ENCODE measurements at places on chromosomes 3 and 15.
A peak's percentile ranks its signal among the peaks of the same experiment; 100 is the strongest.

DNA sequence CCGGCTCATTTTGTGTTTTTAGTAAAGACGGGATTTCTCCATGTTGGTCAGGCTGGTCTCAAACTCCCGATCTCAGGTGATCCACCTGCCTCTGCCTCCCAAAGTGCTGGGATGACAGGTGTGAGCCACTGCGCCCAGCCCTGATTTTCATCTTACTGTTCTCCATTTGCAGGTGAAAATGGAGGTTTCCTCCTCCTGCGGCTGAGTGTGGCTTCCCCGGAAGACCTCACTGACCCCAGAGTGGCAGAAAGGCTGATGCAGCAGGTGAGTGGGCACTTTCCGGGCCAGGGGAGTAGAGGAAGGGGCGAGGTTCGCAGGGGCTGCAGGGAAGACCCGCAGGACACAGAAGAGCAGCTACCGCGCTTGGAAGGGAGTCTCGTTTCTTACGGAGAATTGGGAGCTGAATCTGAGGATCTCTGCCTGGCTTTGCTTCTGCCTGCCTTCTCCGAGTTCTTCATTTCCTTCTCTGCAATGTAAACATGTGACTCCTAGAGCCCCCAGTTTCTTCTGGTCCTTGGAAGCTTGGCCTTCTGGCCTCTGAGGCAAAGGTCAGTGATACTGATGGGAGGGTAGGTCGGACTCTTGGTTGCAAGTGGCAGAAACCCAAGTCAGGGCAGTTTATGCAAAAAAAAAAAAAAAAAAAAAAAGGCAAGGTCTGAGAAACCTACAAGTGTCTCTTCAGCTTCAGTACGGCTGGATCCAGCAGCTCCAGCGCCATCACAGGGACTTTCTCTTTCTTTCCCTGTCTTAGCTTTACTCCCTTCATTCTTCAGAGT is 8.9 kb downstream of the MUC20 start:
- no peak for DNase-seq

DNA sequence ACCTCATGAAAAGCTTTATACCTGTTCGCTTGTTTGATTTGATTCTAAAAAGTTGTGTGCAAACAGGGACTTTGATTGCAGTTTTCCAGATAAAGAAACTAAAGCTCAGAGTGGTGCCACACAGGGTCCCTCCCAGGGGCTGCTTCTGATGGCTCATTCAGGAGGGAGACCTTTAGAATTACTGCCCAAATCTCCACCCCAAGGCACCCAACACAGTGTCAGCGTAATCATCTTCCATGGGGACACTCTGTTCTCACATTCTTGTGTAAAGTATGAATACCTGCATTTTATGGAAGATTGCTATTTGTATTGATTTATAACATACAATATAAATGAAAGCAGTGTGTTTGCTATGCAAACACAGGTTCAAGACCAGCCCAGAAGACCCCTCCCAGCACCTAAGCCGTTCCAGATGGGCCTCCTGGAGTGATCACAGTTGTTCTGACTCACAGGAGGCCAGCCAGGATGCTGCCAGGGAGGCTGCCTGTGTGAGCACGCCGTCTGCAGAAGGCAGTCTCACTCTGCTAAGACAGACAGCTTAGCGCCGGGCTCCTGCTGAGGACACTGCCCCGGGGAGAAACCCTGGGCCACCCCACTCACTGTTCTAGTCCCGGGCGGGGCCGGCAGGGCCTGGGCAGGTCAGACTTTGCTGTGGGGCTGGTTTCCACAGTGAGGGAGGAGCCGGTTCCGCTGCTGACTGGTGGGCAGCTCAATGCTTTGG is 185.6 kb downstream of the FAM43A start:
- peak; percentile 91 for DNase-seq

DNA sequence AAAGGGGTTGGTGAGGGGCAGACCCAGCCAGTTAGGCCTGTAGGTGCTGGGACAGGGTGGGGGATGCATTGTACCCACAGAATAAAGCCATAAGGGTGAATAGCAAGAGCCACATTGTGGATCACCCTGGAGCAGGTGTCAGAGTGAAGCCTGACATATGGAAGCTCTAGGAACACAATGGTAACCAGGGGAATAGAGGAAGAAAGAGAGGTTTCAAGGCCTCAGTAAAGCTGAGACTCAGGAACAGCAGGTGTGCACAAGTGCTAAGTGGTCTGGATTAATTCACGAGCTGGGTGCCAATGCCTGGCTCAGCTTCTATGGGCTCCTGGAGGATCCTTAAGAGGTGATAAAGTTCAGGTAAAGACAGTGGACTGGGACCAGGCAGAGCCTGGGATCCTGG is 323.7 kb upstream of the CTNNB1 start:
- no peak for DNase-seq

- DNase-seq = no peak
Observed at GRCh38 chr3:153704115-153704514, 417.1 kb upstream of the ARHGEF26 start.

DNA sequence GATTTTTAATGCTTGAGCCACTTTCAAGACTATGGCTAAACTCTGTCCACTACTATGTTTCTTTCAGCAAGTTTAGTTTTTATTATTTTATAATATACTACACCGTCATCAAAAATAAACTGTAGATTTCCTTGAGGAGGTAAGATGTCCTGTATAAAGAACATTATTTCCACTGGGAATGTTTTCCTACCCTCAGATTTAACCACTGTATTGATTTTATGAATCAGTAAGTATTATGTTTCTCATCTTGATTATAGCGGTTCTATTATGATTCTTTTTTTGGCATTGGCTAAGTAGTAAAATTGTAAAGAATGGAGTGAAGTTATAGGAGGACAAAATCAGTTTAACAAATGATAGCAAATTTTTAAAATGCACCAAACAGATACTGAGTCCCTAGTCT is 44.4 kb downstream of the ADAM10 start:
- no peak for DNase-seq

DNA sequence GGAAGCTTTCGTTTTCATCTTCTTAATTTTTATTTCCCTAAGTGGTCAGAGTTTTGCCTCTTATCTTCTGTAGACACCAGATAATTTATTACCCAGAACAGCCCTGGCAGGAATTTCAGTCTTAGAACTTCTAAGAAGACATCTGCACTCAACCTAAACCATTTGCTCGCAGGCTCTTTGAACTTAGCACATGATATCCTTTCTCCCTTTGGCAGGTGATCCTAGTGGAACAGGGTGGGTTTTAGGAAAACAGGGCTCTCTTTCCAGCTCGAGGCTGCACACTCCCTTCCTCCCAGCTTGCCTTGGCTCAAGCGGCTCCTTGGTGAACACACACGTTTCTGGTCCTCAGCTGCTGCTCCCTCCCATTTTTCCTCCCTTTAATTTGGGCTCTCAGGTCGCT is 116.5 kb downstream of the THSD4 start:
- no peak for DNase-seq

DNA sequence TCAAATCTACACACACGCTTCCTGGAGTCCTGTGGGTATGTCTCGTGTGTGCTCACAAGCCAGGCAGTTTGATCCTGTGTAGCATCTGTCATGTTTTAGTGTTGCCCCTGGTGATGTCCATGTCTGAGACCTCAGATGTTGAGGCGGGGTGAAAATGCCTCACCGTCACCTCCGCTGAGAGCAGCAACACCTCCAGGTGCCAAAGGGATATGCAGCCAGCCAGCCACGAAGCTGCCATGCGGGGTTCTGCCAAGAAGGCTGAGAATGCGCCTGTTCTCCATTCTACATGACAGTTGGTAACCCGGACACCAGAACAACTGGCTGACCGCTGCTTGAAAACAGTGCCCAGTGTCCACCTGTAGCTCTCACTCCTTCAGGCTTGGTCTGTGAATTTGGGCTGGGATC is 253.8 kb downstream of the TLE3 start:
- no peak for DNase-seq

DNA sequence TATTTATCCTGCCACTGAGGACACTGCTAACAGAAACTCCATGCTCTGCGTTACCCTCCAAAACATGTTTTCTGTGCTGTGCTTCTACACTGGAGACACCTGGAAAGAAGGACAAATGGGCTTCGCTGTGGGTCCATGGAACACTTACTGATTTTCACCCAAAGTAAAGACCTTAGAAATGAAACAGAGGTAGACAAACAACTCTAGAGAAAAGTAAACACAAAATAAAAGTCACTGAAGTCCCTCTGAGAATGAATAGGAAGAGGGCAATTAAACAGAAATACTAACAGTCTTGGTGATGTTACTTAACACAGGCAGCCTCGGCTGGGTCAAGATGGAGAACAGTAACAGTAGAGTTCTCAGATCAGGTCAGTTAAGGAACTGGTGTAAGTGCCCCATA is 6.7 kb upstream of the STIMATE start:
- no peak for DNase-seq

DNA sequence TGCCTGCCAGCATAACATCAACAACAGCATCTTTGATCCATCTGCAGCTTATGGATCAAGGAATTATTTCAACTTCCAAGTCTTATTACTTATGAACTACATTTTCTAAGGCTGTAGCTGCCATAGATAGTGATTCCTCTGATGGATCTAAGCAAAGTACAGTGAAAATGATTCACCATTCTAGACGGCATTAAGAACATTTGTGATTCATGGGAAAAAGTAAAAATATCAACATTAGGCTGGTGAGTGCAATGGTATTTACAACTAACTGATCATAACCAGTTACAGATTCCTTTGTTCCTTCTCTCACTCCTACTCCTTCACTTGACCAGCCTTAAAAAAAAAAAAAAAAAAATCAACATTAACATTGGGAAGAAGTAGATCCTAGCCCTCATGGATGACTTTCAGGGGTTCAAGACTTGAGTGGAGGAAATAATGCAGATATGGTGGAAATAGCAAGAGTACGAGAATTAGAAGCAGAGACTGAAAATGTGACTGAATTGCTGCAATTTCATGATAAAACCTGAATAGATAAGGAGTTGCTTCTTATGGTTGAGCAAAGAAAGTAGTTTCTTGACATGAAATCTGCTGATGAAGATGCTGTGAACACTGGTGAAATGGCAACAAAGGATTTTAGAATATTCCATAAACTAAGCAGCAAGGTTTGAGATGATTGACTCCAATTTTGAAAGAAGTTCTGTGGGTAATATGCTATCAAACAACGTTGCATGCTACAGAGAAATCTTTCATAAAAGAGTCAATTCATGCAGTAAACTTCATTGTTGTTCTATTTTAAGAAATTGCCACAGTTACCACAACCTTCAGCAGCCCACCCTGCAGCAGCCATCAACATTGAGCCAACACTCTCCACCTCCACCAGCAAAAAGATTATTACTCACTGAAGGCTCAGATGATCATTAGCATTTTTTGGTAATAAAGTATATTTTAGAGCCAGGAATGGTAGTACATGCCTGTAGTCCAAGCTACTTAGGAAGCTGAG is 22.8 kb downstream of the SLC12A6 start:
- DNase-seq = no peak

DNA sequence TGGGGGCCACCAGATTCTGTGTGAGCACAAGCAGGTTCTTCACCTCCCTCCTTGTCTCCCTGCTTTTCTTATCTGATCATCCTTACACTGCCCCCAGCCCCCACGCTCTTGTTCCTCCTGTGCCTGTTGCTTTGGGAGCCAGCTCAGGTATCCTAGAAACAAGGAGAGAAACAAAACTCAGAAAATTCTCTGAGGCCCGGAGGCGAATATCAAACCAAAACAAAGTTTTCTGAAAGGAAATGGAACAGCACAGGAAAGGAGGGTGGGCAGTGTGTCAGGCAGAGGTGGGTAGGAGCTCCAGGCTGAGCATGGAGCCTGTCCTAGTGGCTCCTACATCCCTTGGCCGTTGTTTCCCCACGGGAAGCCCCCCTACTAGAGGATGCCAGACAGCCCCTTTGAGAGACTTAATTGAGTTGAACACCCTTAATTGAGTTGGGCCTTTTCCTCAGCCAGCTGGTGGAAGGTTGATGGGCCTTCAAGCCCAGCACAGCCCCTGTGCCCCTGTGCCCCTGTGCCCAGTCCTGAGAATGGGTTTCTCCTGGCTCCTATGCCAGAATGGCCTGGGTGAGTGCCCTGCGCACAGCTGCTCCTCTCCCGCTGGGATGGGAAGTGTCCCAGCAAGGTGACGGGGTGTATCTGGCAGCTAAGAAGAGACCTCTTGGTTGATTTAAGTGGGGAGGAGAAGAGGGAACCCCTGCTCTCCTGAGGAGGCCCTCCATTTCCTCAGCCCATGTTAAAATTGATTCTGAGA is 22.8 kb upstream of the JMJD7 start:
- DNase-seq = no peak

DNA sequence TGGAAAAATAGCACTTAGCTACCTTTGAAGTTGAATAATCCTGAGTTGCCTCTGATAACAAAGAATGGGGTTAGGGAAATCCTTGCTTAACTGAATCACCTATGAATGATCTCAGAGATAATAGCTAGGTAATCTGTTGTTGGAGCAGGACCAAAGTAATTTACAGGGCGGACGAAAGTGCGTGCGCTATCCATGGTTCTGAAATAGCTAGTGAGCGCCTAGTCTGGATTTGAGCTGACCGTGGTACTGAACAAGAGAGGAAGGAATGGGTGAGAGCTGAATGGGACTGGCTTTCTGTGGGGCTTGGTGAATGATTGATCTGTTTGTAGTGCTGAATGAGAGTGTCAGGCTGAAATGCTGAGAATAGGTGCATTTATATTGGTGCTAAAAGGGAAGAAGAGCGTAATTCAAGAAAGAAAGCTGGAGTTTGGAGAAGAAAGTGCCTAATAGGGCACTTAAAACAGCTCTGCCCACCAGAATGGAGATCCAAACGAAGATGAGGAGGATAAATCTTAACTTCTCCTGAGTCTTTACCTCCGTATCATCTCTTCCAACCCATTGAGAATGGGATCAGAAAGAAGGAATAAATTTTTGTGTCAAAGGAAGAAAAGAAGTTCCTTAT is 10.1 kb downstream of the SCN10A start:
- DNase-seq = no peak

DNA sequence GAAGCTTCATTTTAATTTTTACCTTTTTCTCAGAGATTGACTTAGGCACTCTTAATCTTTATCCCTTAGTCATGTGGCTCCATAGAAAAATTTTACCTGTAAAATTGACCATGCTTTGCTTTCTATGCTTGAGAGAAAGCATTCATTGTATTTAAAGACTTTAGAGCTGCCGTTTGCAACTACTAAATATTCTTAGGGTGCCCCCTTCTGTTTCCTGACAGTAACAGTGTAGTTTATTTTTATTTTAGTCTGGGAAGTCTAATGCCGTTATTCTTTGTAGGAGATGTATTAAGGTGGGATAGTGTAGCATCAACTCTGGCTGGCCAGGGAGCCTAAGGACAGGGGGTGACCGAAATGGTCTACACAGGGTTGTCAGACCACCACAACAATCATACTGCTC is 84.5 kb upstream of the SYNPR start:
- DNase-seq = no peak

GRCh38 chr15:80635953-80636352 is 59.2 kb upstream of the ABHD17C start:
- no peak for DNase-seq

GRCh38 chr15:81792646-81793045 is 253.2 kb downstream of the MEX3B start:
- no peak for DNase-seq

- no peak for DNase-seq
Observed at GRCh38 chr3:138774529-138775253, 60.0 kb downstream of the PIK3CB start.

GRCh38 chr3:123568875-123569274 is 16.0 kb downstream of the HACD2 start:
- DNase-seq = no peak

- no peak for DNase-seq
Observed at GRCh38 chr15:63066272-63066671, 23.7 kb downstream of the TPM1 start.

Data from mesenteric fat pad (tissue), 1 donor.